ENCODE measurements at places on chromosomes 1 and 21.

DNA sequence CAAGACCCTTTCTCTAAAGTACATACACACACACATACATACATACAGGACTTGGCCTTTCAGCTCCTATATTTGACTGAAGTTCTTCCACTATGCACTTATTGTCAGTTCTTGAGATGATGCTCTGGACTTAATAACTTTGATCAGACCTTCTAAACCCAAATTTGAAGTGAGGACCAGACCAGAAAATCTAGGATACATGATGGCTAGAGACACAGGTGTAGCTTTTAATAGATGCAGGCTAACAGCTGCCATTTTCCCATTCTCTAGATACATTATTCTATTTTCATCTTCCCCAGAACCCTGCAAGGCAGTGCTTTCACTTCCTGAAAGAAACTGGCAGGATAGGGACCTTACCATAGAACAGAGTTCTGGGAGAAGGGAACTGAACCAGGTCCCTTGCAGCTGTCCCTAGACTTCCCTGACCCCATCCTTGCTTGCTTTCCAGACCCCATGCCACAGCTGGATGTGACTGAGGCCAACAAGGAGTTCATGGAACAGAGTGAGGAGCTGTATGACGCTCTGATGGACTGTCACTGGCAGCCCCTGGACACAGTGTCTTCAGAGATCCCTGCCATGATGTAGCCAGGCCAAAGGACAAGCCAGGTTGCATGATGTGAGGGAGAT, 14.9 kb upstream of the RAB42 start:
- DNase-seq, result no peak

DNA sequence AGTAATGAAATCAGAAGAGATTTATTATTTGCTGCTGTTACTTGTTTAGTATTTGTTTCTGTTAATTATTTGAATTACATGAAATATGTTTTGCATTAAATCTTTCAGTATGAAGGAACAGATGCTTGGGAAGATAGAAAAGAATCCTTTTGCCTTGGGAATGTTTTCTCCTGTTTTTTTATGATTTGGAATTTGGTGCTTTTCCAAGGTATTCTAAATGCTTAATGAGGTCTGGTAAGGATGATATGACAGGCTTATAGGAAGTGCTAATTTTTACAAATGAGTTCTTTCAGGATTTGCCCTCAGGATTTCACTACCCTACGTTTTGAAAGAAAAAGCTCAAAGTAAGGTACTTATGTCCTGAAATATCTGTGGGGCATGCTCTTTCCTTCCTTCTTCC, 25.6 kb upstream of the ST6GALNAC3 start:
- no peak for DNase-seq

GRCh38 chr1:20343149-20343937, 52.7 kb downstream of the VWA5B1 start:
- no peak for DNase-seq

- DNase-seq, result no peak
These were observed 90.0 kb upstream of the LYPLAL1 start for GRCh38 chr1:219083631-219084030.

DNA sequence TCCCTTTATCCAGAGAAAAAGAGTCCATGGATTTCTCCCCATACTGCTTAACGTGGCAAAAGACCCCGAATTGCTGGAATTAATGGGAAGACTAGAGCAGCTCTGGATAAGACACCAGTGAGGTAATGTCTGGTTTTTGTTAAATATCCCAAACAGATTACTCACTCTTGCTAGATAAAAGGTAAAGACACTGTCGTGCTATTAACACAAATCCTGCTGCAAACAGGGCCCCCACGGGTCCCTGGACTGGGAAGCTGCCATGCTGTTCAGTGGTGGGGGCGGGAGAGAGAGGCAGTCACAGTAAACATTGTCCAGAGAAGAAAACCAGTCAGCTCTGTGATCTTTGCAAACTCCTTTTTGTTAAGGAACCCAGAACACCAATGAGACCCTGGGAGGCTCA, 15.2 kb upstream of the SRP9 start:
- no peak for DNase-seq

DNA sequence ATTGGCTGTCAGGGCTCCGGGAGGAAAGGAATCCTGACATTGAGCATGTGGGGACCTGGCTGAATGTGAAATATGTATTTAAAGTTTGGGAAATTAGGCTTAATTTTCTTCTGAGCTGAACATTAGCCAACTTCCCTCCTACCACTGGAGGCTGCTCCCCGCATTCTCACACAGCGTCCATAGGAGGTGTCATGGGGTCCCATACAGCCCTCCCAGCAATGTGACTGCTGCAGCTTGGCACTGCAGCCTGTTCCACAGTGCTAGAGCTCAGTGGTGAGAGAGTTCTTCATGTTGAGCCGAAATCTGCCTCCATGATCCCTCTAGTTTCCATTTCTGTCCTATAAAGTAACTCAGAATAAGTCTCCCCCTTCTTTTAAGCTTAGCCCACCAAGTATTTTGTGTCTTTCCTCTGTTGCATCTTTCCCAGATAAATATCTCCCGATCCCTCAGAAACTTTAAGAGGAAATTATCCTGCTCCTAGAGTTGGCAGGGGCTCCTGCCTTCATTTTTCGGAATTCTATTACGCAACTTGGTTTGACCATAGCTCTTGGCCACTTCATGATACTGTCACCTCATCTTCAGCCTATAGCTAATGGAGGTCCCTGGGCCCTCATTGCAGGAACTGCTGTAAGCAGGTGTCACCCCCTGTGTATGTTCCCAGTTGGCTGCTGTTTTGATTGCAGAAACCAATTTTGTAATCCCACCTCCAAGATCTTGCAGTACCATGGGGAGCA, 2.0 kb downstream of the FCRL6 start:
- no peak for DNase-seq

GRCh38 chr1:68270951-68271350, 38.6 kb upstream of the WLS start:
- no peak for DNase-seq

- no peak for DNase-seq
These were observed 39.9 kb downstream of the STUM start for GRCh38 chr1:226588484-226588883.

DNA sequence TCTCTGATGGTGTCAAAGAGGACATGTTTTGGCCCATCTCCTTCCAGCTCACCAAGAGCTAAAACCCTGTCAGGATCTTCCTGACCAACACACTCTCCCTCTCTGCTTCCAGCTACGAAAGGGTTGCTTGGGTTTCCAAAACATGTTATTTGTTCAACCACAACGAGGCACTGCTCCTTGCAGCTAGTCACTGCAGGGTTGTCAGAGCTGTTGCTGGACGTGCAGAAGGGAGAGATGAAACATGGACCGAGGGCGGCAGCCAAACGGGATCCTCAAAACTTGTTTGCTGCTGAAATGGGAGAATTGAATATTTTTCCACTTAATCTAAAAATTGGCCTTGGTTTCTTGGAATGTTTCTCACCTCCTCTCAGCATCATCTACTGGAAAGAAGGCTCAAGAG, 12.4 kb downstream of the ZBTB18 start:
- no peak for DNase-seq

Measured in CD4-positive, alpha-beta T cell treated with Interleukin-15 for 4 hours (primary cell).